Endothelial cell of umbilical vein (primary cell): ENCODE measurements at places on chromosomes 11 and 22.

DNA sequence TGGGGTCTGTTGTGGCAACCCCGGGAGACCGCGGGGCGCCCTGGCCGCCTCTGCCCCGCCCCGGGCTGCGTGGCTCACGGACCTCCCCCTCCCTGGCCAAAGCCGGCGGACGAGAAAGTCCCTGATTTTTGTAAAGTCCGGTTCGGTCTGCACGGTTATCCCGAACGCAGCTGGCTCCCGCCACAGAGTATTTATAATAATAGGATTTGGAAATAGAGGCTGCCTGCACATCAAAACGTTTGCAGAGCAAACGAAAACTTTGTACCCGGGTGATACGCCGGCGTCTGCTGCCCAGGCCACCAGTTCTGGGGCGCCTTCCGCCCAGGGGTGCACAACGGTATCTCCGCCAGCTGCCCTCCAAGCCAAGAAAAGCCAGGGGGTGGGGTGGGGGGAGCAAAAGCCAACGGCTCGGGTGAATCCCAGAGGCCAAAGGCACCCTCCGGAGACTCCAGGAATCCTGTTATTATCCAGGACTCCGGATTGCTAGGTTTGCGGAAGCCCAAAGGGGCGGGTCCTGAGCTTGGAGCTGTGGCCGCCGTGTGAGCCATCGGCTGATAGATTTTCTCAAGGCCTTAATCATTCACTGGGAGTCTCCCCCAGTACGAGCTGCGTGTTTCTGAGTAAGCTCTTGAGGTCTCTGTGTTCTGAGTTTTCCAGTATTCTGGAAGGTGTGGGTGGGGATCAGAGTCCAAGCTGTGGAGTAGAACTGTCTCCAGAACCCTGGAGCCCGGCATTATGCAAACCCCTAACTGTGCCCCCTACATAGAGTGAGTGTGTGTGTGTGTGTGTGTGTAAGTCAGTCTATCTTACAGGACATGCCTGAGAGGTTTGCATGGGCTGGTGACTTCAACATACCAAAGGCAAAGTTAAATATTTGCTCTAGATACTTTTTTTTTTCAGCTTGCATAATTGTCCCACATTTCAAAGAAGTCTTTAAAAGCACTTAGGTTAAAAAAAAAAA, 673 bp upstream of the SHANK2 start:
- no peak for DNase-seq

DNA sequence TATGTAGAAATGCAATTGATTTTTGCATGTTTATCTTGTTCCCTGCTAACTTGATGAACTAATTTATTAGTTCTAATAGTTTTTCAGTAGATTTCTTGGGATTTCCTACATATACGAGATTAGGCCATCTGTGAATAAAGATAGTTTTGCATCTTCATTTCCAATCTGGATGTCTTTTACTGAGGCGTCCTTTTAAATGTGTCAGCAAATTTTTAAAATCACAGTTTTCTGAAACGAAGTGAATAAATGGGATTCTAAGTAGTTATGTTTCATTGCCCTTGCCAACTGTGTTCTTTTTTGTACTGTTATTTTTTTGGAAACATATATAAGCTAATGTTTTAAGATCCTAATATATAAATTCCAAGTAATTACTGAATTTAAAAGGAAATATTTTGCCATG, 50.0 kb downstream of the CYP2R1 start:
- DNase-seq, result no peak

GRCh38 chr11:126113515-126113957, 50.9 kb upstream of the CDON start:
- peak; percentile 92 for DNase-seq

GRCh38 chr11:120337355-120338106, 1.3 kb downstream of the ARHGEF12 start:
- DNase-seq, result no peak

- DNase-seq, result no peak
Observed at GRCh38 chr11:20368438-20368837, 4.9 kb downstream of the HTATIP2 start.

DNA sequence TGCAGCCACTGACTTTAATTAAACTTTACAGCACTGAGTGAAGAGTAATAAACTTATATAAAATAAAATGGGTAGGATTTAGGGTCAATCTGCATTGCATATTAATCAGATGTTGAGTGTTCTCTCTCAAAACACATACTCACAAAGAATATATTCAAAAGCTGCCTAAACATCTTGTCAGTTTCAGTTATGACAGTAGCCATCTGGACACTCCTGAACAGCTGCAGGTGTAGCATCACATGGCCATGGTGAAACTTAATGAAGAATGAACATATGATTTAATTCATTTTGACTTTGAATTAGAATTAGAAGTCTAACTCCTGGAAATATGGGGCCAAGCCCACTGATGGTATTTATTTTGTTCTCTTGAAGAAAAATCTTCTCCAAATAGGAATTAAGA, 684.3 kb upstream of the RAG2 start:
- no peak for DNase-seq
